ENCODE measurements at places on chromosomes 2 and 18. TPM values are rescaled to one million over a fixed set of nuclear protein-coding genes. Genes with fewer than 3 reads are reported as not detected.

LONRF2 gene
- 0.17 TPM for polyA plus RNA-seq

CFAP65 gene
- polyA plus RNA-seq: not detected

GALR1 gene
- not detected for polyA plus RNA-seq

CDH2 gene
- polyA plus RNA-seq: 1.5 TPM

LOXL3 gene
- polyA plus RNA-seq: 3.6 TPM

SKOR2 gene
- not detected for polyA plus RNA-seq

DYNAP gene
- polyA plus RNA-seq: 0.18 TPM

NDC80 gene
- polyA plus RNA-seq: 4.4 TPM

MYL1 gene
- polyA plus RNA-seq: 0.78 TPM

NAT8 gene
- polyA plus RNA-seq: 0.14 TPM

RBFA gene
- polyA plus RNA-seq: 19.0 TPM

NOL4 gene
- polyA plus RNA-seq: 0.06 TPM

AMER3 gene
- not detected for polyA plus RNA-seq

CHRNG gene
- polyA plus RNA-seq: 0.06 TPM

NCKAP5 gene
- 0.74 TPM for polyA plus RNA-seq

TWIST2 gene
- polyA plus RNA-seq: 2.4 TPM

IHH gene
- not detected for polyA plus RNA-seq

SLC38A11 gene
- polyA plus RNA-seq: 8.5 TPM

LHCGR gene
- polyA plus RNA-seq: not detected

ZC3H15 gene
- 38.2 TPM for polyA plus RNA-seq

TUBA4B gene
- polyA plus RNA-seq: not detected

MBD1 gene
- polyA plus RNA-seq: 41.5 TPM

SERPINB13 gene
- polyA plus RNA-seq: not detected

GPBAR1 gene
- 2.9 TPM for polyA plus RNA-seq

PSD4 gene
- 75.8 TPM for polyA plus RNA-seq

RAB31 gene
- 15.6 TPM for polyA plus RNA-seq

All from spleen (tissue), 13 donors.